ENCODE measurements at places on chromosomes 4 and X.
A peak's percentile ranks its signal among the peaks of the same experiment; 100 is the strongest.

DNA sequence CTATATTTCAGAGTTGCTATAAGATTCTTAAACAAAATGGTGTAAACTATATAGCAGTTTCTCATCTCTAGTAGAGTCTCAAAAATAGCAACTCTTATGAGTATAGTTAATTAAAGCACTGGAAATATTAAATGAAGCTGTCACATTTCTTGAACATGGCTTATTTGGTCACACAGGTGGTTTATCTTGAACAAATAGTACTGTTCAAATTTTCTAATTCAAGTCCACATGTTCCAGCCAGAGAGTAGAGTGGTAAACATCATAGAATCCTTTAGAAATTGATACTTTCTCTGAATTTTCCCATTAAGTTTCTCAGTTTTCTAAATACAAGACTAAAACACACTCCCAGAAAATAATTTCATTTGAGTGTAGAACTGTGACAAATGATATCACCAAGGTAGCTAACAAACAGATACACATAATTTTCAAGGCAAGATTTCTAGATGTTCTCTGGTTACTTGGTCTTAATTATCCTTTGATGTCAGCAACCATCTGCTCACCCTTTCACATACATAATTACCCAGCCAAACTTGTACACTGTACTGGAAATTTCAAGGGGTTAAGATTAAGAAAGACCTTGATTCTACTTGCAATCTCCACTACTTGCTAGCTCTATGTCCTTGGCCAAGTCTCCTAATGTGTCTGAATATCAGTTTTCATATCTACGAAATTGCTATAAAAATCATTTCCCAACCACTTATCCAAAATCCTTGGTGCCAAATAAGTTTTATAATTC, 24.3 kb upstream of the PAK3 start:
- no peak for DNase-seq

GRCh38 chr4:122661176-122662160, 40.6 kb upstream of the IL21 start:
- no peak for DNase-seq

DNA sequence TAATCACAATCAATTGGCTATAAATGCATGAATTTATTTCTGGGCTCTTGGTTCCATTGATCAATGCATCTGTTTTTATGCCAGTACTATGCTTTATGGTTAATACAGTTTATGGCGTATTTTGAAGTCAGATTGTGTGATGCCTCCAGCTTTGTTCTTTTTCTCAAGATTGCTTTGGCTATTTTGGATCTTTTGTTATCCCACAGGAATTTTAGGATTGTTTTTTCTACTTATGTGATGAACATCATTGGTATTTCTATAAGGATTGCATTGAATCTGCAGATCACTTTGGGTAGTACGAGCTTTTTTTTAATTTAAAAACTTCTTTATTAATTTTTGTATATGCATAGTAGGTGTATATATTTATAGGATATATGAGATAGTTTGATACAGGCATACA, 338.7 kb upstream of the IGFBP7 start:
- DNase-seq: no peak

- no peak for DNase-seq
These were observed 32.9 kb downstream of the STIM2 start for GRCh38 chr4:26893491-26893890.

GRCh38 chrX:110665223-110666002, 130.2 kb downstream of the CHRDL1 start:
- DNase-seq: peak; percentile 12

DNA sequence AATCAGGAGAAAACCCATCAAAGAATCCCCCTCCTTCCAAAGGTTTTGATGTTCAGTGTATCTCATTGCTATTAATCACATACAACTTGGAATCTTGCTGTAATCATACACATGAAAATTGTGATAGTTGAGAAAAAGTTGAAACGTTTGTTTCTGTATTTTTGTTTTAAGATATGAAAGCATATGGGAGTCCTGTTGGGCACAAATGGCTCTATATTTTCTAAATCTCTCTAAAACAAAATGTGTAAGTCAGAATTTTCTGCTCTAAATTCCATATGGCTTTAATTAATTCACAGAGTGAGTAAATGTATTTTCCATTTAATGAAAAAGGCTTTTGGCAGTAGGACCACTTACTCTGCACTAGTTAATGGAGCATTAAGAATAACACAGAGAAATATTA, 140.2 kb downstream of the MOSPD2 start:
- no peak for DNase-seq

GRCh38 chrX:115693476-115693875, 132.5 kb downstream of the PLS3 start:
- no peak for DNase-seq

- no peak for DNase-seq
These were observed 213.6 kb downstream of the FBXO8 start for GRCh38 chr4:174069848-174070330.

GRCh38 chr4:55635741-55636655, at the start of gene NMU:
Gene NMU (minus strand): TSS chr4:55636298. CDS start chr4:55636192, 106 bp downstream.
- DNase-seq: peak; percentile 51

DNA sequence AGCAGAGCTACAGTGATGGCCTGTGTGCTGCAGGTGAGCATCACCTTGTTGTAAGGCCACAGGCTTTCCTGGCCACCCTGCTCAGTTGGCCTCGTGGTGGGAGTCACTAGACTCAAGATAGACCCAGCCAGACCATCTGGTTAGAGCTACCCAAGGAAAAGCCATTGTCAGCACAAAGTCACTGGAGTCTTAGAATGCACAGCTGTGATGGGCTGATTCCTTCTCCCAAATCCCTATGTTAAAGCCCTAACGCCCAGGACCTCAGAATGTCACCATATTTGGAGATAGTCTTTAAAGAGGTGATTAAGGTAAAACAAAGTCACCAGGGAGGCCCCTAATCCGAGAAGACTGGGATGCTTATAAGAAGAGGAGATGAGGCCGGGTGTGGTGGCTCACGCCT, 173.4 kb downstream of the DHRSX start:
- no peak for DNase-seq

GRCh38 chr4:108477527-108478108, 142.8 kb upstream of the RPL34 start:
- DNase-seq: no peak

- no peak for DNase-seq
These were observed 458.7 kb downstream of the NAF1 start for GRCh38 chr4:162707962-162708361.

- no peak for DNase-seq
These were observed 14.1 kb upstream of the CYTL1 start for GRCh38 chr4:5033281-5033841.

DNA sequence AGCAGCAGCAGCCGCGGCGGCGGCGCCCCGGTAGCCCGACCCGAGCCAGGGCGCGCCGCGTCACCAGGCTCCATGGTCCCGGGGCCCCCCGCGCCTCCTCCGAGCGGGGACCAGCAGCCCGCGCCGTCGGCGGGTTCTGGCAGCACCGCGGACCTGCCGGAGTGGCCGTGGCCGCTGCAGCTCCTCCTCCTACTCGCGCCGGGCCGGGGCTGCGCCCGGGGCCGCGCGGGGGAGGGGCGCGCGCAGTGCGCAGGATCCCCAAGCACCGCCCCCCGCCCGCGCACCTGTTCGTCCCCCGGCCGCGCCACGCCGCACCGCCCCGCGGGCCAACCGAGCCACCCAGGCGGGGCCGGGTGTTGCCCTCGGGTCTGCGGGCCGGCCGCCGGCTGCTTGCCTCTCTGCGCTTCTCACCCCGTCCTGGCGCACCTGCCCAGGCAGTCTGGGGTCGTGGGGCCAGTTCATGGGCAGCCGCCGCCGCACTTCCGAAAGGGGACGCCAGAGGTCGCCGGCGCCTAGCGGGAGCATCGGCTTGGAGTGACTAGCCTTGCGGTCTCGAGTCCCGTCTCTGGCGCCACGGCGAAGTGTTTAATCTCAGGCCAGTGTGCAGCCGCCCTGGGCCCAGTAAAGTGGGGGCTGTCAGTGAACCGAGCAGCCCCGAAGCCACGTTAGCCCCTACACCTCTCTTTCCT, at the start of gene SLC9A7:
SLC9A7 (minus strand) TSS at position 163 of the 689 bp plus-strand sequence; CDS start at position 74, 89 bp downstream.
- peak; percentile 84 for DNase-seq

DNA sequence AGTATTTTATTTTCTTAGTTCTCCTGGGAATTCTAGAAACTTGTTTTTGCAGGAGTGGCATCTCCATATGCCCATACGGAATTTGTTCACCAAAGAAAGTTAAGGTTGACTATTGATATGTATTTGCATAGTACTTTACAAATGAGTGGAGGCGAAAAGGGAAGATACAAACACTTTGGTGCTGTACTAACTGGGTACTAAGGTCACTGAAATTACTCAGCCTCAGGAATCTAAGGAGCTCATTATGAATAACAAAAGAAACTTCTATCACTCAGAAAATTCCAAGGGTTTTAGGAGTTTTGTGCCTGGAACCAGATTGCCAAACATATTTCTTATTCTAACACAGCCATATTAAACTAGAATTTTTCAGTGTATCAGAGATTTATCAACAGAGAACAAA, 27.4 kb upstream of the TMPRSS11B start:
- no peak for DNase-seq

DNA sequence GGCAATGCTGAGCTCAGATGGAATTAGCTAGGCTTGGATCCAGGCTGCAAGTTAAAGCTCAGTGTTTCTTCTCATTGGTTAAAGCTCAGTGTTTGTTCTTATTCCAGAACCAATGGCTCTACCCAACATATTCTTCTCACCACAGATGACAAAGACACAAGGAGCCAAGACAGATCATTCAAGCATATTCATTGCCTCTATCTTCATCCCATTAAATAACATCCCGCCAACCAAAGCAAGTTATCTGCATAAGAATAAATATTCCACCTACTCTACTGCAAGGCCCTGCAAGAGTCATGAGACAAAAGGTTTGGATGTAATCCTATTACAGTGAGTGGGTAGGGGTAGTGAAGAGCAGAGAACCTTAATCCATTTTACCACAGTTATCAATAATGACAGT, 766.5 kb downstream of the C4orf33 start:
- DNase-seq: no peak

DNA sequence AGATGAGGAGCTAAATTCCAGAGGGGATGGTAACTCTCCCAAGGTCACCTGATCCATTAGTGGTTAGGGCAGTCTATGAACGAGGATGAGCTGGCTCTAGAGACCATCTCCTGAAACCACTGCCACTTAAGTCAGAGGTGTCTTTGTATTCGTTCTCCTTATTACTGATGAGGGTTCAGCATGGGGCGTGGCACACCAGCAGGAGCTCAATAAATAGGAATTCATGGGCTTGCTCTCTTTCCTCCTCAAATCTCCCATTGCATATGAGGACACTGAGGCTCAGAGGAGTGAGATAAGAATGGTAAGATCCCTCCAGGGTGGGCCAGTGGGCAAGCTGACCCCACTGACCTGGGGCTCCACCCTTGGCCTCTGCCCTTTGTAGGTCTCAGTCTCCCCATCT, 1.7 kb upstream of the GATA1 start:
- DNase-seq: no peak

- DNase-seq: no peak
These were observed 236.0 kb upstream of the SLIT2 start for GRCh38 chr4:20015636-20016224.

DNA sequence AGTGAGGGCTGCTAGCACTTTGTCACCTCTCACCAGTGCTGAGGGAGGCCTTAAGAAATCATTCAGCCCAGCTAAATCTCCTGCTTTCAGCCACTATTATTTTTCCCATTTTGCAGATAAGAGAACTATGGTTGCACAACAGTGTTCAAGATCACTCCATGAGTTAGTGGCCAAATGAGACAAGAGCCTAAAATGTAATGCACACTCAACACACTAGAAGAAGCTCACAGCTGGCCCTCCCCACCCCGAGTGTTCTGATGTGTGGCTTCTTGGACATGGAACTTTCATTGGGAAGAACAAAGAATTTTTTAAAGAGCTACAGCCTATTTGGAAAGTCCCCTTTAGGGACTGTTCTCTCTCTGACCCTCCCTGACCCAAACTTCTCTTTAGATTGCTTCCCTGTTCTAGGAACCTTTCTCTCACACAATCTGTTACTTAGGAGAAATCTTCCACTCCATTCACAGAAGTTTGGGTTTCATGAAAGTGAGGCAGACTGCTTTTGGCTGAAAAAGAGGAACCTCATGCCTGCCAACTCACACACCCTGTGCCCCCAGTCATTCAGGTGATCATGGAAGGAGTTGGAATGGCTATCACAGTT, 44.0 kb upstream of the CT47C1 start:
- DNase-seq: no peak

GRCh38 chr4:155617296-155617695, 49.4 kb upstream of the GUCY1A1 start:
- DNase-seq: no peak

- DNase-seq: no peak
These were observed 288.0 kb upstream of the SFRP2 start for GRCh38 chr4:154076921-154077320.

DNA sequence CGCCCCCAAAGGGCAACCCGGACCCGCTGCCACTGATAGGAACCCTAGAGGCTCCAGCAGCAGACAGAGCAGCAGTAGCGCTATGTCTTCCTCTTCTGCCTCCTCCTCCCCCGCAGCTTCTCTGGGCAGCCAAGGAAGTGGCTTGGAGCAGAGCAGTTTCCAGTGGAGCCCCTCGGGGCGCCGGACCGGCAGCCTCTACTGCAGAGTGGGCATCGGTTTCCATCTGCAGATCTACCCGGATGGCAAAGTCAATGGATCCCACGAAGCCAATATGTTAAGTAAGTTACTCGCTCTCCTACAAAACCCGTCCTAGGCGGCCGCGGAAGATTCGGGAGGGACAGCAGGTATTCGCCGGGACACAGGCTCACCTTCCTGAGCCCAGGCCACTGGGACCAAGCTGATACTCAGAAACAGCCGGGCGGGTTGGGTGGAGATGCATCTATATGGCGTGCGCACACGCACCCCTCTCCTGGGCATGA, 477 bp downstream of the FGF5 start:
- no peak for DNase-seq

GRCh38 chr4:88969271-88969670, 87.7 kb downstream of the FAM13A start:
- no peak for DNase-seq

DNA sequence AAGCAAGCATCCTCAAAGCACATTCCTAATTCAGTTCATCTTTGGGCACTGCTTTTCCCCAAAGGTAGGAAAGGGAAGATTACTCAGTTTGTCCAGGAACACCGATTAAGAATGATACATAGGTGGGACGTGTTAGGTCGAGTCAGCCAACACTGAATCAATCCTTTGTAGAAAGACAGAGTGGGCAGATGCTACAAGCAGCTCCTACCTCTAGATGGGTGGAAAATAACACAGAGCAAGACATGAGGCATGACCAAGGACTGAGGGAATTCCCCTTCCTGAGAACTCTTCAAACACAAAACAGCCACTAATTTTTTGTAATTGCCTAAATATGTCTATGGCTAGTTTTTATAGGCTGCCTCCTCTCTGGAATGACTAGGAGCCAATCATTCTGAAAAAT, 331.7 kb downstream of the HNRNPD start:
- DNase-seq: no peak

DNA sequence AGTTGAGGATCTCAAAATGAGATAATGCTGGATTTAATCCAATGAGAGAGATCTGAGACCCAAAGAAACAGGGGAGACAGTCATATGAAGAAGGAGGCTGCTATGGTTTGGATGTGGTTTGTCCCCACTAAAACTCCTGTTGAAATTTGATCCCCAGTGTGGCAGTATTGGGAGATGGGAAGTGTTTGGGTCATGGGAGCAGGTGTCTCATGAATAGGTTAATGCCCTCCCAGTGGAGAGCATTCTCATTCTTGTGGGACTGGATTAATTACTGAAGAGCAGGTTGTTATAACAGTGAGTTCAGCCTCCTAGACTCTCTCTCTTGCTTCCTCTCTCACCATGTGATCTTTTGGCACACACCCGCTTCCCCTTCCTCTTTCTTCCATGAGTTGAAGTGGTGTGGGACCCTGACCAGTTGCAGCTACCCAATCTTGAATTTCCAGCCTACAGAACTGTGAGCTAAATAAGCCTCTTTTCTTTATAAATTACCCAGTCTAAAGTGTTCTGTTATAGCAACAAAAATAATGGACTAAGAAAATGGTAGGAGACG, 70.3 kb downstream of the PPEF2 start:
- DNase-seq: no peak

Data from stimulated activated naive CD8-positive, alpha-beta T cell treated with anti-CD3 and anti-CD28 coated beads, Interleukin-15, Interleukin-2, amounts not matched to agents 100 U/mL and 50 U/mL, for 24 hours (primary cell).